Stimulated activated CD8-positive, alpha-beta memory T cell treated with anti-CD3 and anti-CD28 coated beads, Interleukin-2, amount 100 ng/mL, for 1 hour (primary cell): ENCODE measurements at places on chromosomes 3 and 15.

DNA sequence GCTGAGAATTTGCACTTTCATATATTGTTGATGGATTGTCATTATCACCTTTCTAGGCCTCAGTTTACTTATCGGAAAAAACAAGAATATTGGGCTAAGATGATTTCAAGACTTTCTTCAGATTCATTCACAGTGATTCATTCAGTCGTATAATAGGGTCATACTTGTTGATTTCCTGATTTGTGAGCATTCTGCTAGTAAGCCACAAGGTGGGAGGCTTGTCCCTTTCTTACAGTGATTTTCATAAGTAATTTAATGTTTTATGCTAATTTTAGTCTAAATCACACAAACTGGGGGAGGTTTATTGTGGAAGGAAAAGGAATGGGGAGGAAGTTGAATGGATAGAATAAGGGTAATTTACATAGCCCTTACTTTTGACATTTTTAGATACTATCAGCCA lies 126.8 kb upstream of the GOLGA6L4 start:
- DNase-seq = no peak

DNA sequence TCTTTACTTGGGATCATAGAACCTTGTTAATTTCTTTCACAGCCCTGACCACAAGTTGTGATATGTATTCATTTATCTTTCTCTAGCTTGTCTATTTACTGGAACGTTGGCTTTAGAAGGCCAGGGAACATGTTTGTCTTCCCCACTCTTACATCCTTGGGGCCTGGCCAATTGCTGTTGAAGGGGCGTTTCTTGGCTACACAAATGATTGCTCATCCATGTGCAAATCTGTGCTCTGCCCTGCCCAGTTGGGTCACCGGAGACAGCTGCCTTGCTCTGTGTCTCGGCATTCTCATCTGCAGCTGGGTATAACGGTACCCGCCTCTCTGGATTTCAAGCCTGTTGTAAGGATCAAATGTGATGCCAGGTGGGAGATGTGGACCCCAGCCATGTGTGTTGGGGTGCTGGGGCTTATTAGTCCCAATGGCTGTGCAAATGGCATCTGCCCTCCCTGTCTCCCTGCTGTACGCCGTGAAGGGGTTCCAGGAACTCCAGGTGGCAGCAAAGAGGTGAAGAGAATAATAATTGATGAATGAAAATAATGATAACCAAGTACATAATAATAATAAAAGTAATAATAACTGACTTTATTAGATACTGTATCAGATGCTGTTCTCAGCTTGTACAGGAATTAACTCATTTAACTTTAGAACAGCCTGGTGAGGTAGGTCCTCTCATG lies 24.0 kb upstream of the TLE3 start:
- no peak for DNase-seq

DNA sequence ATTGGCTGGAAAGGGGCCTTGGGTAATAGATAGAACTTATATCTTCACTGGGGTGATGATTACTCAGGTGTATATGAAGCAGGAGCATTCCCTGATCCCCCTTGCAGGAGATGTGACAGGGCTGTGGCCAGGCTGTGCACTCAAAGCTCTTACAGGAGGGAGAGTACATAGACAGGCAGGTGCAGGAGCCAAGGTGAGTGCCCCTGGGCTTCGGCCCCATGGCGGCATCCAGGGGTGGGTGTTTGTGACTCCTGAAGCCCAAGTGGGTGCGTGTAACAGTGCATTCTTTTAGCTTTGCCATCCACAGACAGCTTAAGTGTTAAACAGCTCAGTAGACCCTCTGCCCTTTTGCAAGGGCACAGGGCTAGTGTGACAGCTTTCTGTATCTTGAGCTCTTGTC lies 236.6 kb upstream of the GPR149 start:
- no peak for DNase-seq

- DNase-seq = no peak
Measured at GRCh38 chr15:63553388-63553791, 43.8 kb upstream of the FBXL22 start.

DNA sequence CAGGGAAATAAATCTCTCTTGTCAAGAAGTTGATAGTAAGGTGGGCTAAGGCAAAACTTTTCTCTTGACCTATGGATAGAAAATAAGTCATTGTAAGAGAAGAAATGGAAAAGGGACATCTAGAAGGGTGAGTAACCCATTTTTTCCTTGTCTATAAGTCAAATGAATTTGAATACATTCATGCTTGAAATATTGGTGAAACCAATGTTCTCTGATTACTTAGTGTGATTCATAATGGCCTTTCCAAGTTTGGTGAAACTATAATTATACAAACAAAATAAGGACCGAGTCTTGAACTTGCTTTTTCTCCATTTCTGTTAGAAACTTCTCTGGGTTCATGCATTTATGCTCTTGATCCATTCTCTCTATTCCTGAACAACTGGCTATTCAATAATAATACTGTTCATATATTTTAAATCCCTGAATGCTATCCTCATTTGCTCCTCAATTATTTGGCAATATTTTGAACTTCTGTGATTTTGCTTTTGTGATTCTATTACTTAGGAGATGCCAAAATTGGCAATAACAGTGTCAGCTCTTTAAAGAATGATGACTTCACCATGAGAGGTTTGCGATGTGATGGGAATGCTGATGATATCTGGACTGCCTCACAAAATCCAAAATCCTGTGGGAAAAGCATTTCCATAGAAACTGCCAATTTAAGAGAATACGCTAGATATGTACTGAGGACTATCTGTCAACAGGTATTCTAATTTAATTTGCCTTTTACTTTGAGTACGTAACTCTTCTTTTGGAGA lies 12.3 kb downstream of the P2RY12 start:
- no peak for DNase-seq

DNA sequence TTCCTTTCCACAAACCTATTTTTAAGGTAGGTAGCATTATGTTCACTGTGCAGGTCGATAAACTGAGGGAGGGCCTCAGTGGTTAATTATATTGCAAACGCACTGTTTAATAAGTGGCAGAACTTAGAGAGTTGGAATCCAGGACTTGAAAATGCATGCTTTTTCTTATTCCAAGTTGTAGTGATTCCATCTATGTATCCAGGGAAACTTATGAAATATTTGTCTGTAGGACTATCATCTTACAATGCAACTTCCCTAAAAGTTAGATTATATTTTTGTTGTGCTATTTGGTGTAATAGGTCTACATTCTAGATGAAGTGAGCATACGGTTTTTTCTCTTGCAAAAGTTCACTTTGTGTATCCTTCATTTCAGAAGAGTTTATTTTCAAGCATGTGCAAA lies 419.5 kb downstream of the NAALADL2 start:
- DNase-seq = no peak

DNA sequence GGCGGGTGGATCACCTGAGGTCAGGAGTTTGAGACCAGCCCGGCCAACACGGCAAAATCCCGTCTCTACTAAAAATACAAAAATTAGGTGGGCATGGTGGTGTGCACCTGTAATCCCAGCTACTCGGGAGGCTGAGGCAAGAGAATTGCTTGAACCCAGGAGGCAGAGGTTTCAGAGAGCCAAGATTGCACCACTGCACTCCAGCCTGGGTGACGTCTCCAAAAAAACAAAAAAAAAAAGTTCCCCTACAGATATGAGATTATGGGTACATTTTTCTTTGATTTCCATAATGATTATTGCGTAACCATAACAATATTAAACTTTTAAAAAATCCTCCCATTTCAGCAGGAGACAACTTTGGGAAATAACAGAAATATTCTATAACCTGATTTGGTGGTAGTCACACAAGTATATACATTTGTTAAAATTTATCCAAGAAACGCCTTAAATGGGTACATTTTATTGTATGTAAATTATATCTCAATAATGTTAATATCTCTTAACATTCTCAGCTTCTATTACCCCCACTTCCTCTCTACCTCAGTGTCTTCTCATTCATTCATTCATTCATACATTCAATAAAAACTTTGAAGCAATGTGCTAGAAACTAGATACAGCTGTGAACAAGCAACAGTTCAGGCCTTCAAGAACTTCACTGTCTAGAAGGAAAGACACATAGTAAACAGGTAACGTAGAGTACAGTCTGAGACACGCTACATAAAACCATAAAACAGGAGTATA lies 6.6 kb downstream of the UBR1 start:
- no peak for DNase-seq

DNA sequence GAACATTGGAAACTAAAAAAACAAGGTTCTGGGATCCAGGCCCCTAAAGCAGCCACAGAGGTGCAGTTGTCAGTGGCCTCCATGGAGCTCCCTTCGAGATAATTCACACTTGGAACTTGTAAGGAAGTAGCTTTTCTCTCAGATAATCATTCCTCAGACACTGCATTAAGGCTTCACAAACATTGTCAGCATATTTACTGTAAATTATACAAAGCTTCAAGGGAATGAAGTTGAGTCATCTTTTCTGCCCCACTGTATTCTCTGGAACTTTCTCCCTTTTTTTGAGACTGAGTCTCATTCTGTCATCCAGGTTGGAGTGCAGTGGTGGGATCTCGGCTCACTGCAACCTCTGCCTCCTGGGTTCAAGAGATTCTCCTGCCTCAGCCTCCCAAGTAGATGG lies 7.1 kb downstream of the BLOC1S6 start:
- DNase-seq = no peak

DNA sequence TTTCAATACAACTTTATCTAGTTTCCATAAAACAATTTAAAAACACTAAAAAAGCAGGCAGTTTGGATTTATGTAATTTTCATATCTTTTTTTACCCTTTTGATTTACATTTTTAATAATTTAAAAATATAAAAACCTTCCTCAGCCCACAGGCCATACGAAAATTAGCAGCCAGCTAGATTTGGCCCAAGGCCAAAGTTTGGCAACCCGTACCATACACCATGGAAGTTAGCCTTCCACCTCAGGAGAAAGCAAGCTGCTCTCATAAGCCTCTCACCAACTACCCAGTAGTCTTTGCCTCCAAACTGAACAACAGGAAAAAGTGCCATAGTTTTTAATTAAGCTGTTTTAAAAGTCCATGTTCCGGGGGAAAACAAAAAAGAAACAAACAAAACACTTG lies 107.3 kb upstream of the TRIM42 start:
- no peak for DNase-seq

DNA sequence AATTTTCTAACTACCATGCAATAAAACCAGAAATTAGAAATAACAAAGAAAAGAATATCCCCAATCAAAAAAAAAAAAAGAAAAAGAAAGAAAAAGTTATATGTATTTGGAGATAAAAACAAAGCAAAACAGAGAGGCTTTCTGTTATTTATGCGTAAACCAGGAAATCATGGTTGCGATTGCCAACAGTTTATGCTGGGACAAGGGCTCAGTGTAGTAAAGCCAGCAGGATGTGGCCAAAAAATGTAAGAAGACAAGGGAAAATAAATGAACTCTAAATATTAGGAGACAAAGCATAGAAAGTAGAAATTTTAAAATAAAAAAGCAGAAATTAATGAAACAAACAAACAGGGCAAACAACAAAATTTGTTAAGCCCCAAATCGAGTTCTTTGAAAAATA lies 27.2 kb upstream of the GOLGA8J start:
- no peak for DNase-seq

DNA sequence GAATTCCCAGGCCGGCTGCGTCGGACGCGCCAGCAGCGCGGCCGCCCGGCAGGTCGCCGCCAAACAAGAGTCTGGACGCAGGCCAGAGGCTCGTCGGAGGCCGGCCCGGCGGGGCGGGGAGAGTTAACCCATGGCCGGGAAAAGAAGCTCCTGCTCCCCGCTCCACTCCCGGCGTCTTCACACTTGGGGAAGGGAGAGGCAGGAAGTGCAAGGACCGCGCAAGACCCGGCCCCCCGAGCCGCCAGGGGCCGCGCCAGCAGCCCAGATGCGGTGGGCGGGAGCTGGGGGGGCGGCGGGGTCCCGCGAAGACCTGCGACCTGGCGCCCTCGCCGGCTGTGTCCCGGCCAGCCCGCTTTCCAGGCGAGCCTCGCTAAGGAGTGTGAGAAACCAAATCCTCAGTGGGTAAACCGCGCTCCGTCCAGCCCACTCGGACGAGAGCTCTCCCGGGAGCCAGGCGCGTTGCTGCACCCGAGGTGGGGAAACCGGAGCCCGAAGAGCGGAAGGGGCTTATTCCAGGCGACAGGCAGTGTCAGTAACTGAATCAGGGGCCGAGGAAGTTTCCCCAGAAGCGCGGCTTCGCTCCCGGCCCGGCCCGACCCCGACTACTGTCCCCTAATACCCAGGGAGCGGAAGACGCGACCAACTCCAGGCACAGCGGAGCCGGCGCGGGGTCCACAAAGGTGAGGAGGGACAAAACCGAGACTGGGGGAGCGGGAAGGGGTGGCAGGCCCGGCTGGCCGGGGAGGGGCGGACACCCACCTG lies 721 bp downstream of the ADAMTS7 start:
- DNase-seq = no peak
